Left lung (tissue), 14 donors: ENCODE measurements at places on chromosomes 2 and 18. TPM values are rescaled to one million over a fixed set of nuclear protein-coding genes. Genes with fewer than 3 reads are reported as not detected.

Gene KCNF1
- polyA plus RNA-seq: 2.5 TPM

DNA sequence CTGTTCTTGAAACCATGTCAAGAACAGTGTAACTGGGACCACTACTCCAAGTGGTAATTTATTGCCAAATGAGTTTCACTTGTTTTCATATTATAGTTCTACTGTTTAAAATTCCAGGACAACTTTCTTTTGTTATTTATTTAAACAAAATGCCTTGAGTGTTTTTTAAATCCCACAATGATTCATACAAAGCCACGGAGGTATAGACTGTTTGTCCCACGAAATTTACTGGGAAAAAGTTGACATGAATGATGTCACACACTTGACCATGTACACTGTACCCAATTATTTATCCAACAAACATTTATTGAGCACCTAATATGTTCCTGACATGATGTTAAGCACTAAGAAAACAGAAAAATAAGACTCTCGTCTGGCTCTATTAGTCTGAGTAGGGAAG is 243.9 kb upstream of the SIX2 start:
- no peak for DNase-seq

- DNase-seq: no peak
Measured at GRCh38 chr2:96159084-96159830, 14.0 kb upstream of the DUSP2 start.

DNA sequence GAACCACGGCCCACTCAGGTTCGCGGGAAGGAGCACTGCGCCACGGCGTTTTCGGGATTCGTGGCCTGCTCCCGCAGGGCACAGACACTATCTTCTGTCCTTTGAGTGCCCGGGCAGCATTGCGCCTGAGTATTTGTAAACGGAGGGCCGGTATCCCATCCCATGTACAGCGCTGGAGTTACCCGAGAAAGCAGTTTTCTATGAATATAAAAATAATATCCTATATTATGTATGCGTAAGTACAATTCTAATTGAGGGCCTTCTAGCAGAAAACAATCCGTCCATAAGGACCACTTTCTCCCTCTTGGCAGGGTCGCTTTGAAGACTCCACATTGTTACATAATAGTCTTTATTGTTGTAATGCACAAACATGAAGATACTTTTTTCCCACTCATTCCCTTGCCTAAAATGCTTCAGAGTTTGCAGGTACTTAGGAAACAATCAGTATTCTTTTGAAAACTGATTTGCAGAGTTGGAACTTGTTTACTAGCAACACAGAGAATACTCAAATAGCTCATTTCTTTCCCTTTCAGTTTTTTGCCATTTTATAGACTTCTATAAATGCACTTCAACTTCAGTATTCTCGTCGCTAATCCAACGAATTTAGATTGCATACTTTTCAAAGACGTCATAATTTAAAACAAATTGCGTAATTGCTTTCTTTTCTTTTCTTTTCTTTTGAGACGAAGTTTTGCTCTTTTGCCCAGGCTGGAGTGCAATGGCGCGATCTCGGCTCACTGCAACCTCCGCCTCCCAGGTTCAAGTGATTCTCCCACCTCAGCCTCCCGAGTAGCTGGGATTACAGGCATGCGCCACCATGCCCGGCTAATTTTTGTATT is 1.0 kb upstream of the REV1 start:
- no peak for DNase-seq

Gene IL36A
- polyA plus RNA-seq: not detected

GRCh38 chr2:112491946-112492345 is 10.0 kb downstream of the TTL start:
- no peak for DNase-seq

Gene ACMSD
- polyA plus RNA-seq: 1.7 TPM

DNA sequence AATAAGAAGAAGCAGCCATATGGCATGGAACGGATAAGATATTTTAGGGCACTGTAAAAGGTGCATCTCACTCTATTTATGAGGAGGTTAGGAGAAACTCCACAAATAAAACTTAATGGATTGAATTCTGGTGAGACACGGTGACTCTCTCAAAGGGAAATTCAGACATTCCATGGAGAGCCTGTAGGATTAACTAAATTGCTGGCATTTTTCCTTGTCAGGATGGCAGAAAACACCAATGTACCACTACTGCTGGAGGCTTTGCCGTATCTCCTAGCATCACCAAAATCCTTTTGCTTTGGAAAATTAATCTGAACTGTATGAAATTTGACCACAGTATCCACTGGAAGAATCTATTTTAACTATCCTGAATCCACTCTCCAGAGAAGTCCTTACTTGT is 79.3 kb downstream of the RBM43 start:
- no peak for DNase-seq

Gene POTEJ
- polyA plus RNA-seq: 0.06 TPM

GRCh38 chr2:136207030-136207623 is 89.2 kb upstream of the CXCR4 start:
- no peak for DNase-seq

DNA sequence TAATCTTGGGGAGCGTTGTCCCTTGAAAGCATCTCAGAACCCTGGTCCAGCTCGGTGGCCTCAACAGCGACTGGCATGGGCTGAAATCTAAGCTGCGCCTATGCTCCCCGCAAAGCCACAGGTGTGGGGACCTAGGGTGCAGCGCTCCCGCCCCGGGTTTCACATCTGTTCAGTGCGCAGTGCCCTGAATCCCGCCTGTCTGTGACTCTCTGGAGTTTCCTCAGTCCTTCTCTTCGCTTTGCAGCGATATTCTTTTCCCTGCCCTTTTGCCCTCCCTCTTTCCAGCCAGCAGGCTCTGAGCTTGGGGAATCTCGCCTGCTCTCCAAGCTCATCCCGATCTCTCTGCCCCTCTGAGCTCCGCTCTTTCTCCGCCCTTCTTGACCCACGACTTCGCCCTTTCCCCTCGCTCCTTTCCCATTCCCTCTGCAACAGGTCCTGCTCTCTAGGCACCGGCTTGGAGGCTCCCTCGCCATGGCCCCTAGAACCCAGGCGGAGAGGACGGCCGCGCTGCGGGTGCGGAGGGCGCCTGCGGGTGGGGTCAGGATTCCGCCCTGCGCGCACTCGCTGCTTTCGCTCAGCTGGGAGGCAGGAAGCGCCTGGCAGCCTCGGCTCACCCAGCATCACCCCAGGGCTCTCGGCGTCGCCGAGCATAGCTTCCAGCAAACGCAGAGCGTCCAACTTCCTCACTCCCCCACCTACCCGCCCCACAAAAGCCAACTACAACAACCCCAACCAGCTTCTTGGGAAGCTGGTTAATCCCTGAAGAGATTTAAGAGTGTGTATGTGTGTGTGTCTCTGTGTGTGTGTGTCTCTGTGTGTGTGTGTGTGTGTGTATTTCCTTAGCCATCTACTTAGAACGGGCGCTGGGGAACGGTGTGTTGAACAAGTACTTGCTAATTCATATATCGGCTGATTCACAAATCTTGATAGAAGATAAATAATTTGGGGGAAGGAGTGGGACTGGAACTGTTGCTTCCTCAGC is 1.1 kb downstream of the GRP start:
- DNase-seq: peak; percentile 59

DNA sequence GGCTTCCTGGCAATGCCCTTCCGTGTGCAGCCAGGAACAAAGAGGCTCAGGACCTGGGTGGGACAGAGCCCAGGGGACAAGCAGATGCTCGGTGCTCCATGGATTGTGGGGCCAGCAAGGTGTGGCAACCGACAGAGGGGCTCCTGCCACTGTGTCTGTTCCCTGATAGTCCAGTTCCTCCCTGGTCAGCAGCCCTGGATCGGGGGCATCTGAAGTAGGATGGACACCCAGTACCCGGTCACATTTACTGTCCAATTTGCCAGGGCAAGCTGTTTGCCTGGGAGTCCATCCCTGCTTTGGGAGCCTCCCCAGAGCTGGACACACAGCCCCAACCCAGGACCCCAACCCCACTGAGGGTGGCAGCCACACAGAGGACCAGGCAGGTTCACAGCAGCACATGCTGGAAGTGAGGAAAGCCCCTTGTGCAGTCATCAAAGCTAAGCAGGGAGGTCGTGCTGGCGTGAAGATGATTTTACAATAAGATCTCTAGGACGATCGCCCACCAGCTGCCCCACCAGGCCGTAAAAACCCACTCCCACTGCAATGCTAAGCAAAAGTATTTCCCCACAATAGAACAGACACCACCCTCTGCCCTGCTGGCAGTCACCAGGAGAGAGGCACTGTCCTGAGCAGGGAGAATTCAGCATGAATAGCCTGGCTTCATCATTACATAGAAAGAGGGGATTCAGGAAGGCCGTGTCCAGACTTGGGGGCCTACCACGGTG is 141.7 kb downstream of the NDUFA10 start:
- DNase-seq: no peak

GRCh38 chr18:2882201-2882600 is 35.4 kb downstream of the EMILIN2 start:
- no peak for DNase-seq

Gene MGAT4A
- 18.8 TPM for polyA plus RNA-seq

Gene EGR4
- not detected for polyA plus RNA-seq

DNA sequence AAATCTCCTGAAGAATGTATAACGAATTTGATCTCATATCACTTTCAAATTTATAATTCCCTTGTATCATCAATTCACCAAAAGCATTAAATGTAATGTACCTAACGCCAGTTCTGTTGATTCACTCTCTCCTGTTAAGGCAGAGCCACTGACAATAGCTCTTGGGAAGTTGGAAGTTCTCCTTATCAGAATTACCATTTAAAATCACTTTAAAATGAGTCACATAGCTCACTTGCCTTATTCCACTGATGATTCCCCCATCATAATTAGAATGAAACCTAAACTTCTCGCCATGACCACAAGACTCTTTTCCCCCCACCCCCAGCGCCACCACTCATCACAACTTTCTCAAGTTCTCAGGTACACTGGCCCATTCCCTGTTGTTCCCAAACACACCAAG is 117.1 kb downstream of the PID1 start:
- no peak for DNase-seq

Gene CDH20
- 0.31 TPM for polyA plus RNA-seq

DNA sequence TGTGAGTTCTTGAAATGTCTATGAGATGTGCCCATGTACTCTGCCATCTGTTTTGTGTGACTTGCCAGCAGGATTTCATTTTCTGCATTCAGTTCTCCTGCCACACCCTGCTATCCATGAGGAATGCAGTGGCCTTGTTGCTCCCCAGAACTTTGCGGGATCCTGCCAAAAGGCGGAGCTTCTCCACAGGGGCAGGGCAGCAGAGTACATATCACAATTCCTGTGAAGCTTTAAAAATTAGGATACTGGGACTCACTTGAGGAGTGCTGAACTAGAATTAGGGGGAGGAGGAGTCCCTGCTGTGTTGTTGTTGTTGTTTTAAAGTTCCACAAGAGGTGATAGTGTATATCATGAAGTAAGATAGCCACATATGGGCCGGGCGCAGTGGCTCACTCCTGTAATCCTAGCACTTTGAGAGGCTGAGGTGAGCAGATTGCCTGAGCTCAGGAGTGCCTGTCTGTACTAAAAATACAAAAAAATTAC is 76.4 kb downstream of the TANC1 start:
- DNase-seq: no peak

DNA sequence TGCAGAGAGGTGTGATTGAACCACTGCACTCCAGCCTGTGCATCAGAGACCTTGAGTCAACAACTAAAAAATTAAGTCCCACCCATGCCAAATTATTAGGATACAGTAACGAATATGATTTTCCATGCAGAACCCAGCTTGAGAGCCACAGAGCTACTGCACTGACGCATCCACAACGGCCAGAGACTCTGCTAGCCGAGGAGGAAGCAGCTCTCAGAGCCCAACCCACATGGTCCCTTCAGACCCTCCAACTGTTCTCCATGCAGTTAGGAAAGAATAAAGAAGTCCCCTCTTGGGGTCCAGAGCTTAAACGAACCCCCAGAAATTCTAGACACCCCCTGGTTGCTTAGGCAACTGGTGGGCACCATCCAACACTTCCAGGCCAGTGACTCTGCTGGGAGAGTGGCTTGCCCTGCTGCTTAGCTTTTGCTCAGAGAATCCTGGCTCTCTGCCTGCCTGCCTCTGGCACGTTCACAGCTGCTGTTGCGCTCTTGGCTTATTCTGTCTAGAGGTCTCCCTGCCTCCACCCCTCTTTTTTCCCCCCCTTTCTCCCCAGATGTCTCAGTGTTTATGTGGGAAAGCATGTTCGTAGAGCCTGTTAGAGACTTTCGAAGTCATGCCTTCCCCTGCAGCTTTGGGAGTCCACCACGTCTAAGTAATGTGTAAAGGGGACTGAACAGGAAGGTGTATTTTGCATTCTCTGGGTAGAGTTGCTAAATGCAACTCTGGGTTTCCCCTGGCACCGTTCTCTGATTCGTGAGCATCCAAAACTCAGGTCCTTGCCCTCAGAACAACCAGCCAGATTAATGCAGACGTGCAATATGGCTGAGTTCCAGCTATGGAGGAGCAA is 26.0 kb upstream of the SP3 start:
- DNase-seq: no peak

- DNase-seq: no peak
Measured at GRCh38 chr2:205612636-205613035, 69.7 kb upstream of the NRP2 start.

GRCh38 chr2:237044281-237044680 is 41.4 kb upstream of the COPS8 start:
- DNase-seq: no peak

GRCh38 chr2:71223767-71224333 is 3.1 kb downstream of the PAIP2B start:
- no peak for DNase-seq

Gene ESPNL
- polyA plus RNA-seq: 6.7 TPM

Gene GALNT1
- polyA plus RNA-seq: 93.1 TPM

DNA sequence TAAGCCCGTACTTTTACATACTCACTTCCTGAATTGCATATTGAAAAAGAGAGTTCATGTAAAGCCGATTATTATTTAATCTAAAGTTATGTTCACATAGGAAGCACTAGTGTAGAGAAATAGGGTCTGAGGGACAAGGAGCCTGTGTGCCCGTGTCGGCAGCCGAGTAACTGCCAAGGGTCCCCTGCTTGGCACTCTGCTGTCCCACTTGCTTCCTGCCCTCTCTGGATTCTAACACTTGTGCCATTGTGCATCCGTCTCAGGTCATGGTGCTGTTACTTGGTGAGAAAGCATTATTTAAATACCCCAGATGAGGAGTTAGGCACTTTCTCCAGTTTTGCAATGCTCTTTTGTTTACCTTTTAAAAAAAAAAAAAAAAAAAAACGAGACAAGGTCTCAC is 236.3 kb downstream of the AGAP1 start:
- DNase-seq: no peak

DNA sequence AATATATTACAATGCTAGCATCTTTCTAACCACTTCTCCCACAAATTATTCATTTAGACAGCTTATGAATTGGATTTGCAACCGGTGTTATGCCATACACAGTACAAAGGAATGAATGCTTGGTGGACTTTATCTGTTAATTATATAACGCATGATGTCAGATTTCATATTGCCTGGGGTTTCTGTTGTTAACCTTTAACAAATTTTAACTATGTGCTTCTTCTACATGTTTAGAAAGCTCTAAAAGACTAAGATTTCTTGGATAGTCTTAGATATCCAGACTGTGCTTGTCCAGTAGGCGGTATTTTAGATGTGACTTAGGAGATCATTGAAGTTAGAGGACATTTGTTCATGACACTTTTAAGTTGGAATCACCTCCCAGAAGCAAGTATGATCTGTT is 976.3 kb downstream of the TMEM182 start:
- no peak for DNase-seq
